Suprapubic skin (tissue), 4 donors: ENCODE measurements at places on chromosomes 11 and 22. TPM values are rescaled to one million over a fixed set of nuclear protein-coding genes. Genes with fewer than 3 reads are reported as not detected.

Gene C11orf52
- total RNA-seq: 7.5 TPM

DNA sequence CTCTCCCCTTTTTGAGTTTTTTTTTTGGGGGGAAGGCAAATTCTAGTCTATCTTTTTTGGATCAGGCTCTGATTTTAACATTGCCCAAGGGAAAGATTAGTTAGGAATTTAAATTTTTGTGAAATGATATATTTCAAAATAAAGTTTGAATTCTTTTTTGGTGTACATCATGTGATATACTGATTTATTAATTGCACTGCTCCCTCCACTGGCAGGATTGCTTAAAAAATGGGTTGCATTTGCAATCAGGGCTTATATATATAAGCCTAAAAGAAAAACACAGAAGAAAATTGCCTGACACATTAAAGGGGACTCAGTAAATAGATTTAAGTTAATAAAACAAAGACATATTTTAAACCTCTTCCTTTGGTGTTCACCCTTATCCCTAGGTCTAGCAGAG is 1.2 kb downstream of the DYNC2H1 start:
- no peak overlapping the region for H3K27ac ChIP-seq
- no peaks in the 10 kb centered on the region for H3K27me3 ChIP-seq
- peaks cover 22% of the 10 kb centered on the region for H3K4me1 ChIP-seq
- H3K36me3 ChIP-seq: peaks cover 7% of the 10 kb centered on the region
- no peak for DNase-seq
- peak overlapping the region; percentile 70 for H3K4me3 ChIP-seq

DNA sequence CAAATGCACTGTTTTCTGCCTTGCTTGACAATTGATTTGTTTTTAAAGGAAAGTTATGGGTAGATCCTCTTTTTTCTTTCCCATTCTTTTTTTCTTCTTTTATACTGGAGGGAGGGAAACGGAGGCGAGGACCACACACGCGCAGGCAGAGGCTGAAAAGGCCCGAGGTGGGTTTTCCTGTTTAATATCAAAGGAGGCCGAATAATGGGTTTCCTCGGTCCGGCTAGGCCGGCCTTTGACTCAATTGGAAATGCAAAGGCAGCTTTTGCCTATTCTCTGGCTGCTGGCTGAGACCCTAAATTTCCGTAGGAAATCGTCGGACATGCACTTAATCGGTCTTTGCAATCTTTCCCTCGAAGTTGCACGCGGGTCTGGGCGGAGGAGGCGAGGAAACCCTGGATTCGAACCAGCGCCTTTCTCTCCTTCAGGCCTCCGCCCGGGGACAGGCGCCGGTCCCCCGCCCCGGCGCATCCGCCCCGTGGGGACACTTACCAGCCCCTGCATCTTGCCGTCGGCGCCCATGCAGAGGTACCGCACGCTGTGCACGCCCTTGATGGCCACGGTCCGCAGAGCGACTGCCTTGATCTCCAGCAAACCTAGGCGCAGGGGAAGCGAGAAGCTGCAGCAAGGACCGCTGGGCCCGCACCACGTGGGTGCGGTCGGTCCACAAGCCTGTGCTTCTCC is 911 bp downstream of the FGF19 start:
- no peak overlapping the region for H3K27ac ChIP-seq
- no peaks in the 10 kb centered on the region for H3K36me3 ChIP-seq
- peaks cover 41% of the 10 kb centered on the region for H3K4me1 ChIP-seq
- no peak for DNase-seq
- peaks cover 74% of the 10 kb centered on the region for H3K27me3 ChIP-seq
- no peak overlapping the region for H3K4me3 ChIP-seq

- no peak for DNase-seq
- H3K27ac ChIP-seq: no peak overlapping the region
- H3K36me3 ChIP-seq: no peaks in the 10 kb centered on the region
- H3K27me3 ChIP-seq: no peaks in the 10 kb centered on the region
- peaks cover 5% of the 10 kb centered on the region for H3K4me1 ChIP-seq
- H3K4me3 ChIP-seq: no peak overlapping the region
Observed at GRCh38 chr11:101555366-101555765, 28.4 kb downstream of the TRPC6 start.

Gene ZNF408
- total RNA-seq: 25.6 TPM
